ENCODE measurements at places on chromosomes 7 and 10. TPM values are rescaled to one million over a fixed set of nuclear protein-coding genes. Genes with fewer than 3 reads are reported as not detected.

GRCh38 chr10:82968533-82968932 lies 1093.5 kb downstream of the NRG3 start:
- DNase-seq: no peak

- DNase-seq: no peak
Measured at GRCh38 chr10:12679636-12680035, 321.9 kb downstream of the CCDC3 start.

Gene ASB10
- not detected for total RNA-seq

Gene CYCS
- 287 TPM for total RNA-seq

GRCh38 chr10:26931223-26931622 lies 70.5 kb upstream of the ABI1 start:
- DNase-seq: no peak

GRCh38 chr7:4738711-4739527 lies 36.5 kb upstream of the AP5Z1 start:
- DNase-seq: peak; percentile 95

DNA sequence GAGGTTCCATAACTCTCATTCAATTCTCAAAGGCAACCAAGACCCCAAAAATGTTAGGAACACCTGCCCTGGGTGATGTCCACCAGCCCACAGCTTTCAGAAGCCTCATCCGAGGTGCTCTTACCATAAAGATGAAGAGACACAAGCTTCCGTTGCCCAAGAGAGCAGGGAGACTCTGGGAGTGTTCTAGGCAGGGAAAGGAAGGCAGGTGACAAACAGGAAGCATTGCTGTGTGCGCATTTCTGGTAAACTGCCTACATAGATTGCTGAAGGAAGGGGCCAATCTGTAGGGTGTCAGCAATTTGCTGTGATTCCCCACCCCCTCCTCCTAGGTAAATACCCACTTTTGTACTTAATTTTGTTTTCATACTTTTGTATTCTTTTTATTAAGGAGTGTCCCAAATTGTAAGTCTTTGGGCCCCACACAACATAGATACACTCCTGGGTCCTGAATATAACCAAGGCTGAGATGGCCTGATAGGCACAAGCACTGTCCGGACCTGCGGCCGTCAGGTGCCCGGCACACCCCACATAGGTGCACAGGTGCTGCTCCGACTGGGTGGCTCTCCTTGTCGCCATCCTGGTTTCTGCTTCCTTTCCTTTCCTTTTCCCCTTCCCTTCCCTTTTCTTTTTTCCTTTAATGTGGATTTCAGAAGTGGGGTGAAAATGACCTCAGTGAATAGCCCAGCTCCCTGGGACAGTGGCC lies 51.4 kb upstream of the SMNDC1 start:
- DNase-seq: no peak

- DNase-seq: no peak
Measured at GRCh38 chr10:3719024-3719843, 65.8 kb downstream of the KLF6 start.

Gene CYP2C8
- not detected for total RNA-seq

Gene GJD4
- not detected for total RNA-seq

DNA sequence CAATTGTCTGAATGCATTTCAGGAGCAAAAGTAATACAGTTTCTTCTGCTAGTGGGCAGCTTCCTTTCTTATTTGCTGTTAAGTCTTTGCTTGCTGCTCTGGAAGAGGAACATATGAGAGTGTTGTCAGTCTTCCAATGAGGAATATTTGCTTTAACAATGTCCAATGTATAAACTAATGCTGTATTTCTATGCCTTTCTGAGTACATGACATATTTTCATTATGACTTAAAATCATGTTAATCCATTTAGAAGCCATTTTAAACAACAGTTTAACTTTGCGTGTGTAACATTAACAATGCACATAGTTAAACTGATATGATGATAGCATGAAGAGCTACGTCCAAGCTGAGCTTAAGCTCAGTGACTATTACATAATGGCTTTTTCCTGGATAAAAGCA lies 933.4 kb upstream of the GHITM start:
- no peak for DNase-seq

Measured in A172 (cell line).